ENCODE measurements at places on chromosomes 6 and 20.

- DNase-seq = no peak
These were observed 195.6 kb upstream of the RIN2 start for GRCh38 chr20:19562426-19562825.

DNA sequence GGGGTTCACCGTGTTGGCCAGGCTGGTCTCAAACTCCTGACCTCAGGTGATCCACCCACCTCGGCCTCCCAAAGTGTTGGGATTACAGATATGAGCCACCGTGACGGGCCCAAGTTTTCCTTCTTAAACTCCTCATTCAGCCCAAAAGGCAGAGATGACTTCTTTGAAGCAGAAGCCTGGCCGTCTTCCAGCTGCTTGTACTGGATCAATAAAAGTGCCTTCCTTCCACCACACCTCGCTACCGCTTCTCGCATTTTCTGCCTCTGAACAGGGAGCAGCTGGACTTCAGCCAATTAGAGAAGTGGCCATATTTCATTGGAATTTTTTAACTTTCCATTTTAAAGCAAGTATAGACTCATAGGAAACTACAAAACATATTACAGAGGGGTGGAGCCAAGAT lies 241.1 kb downstream of the PREX1 start:
- DNase-seq = no peak

DNA sequence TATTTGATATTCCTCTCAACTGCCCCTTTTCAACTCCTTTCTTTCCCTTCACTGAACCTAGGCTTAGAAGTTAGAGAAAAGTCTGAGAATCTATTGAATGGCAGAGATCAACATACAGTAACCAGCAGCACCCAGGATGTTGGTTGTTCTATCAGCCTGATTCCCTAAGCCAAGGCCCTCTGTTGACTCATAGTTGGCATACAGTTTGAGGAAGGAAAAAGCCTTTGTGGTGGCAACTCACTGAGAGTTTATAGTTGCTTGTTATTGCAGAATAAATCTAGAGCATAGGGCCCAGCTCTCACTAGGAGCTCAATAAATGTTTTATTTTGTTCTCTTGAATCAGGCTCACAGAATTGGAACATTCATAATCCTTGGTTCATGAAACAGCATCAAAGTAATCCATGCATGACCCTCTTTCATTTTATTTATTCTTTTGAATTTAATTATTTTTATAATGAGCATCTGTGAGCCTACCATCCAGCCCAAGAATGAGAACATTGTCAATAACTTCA lies 119.1 kb upstream of the ADGRF1 start:
- no peak for DNase-seq

DNA sequence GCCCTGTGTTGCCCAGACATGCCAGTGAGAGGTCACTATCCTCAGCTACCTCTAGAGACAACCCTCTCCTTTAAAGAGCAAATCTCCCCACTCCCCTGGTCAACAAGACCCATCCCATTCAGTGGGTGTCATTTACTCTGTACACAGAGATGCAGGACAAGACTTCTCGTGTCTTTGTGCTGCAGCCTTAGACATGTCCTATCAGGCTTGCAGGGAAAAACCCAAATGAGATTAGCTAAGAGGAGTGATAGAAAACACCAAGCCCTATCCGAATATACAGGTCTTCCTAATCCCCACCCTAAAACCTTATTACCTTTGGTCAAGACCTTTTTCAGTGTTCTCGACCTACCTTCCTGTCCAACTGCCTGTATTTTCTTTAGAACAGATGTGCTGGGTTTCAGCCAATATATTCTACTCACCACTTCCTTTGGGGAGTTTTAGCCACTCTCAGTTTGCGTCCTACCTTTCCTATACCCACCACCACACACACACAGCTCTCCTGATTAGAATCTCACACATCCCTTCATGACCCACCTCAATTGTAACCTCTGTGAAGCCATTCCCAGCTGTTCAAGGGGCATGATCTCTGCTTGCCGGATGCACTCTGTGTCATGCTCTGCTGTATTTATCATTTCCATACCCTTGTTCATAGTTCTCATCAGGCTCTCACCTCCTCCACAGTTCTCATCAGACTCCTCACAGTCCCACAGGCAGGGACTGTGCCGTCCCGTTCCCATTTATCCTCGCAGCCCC lies 39.7 kb downstream of the TRAM2 start:
- no peak for DNase-seq

DNA sequence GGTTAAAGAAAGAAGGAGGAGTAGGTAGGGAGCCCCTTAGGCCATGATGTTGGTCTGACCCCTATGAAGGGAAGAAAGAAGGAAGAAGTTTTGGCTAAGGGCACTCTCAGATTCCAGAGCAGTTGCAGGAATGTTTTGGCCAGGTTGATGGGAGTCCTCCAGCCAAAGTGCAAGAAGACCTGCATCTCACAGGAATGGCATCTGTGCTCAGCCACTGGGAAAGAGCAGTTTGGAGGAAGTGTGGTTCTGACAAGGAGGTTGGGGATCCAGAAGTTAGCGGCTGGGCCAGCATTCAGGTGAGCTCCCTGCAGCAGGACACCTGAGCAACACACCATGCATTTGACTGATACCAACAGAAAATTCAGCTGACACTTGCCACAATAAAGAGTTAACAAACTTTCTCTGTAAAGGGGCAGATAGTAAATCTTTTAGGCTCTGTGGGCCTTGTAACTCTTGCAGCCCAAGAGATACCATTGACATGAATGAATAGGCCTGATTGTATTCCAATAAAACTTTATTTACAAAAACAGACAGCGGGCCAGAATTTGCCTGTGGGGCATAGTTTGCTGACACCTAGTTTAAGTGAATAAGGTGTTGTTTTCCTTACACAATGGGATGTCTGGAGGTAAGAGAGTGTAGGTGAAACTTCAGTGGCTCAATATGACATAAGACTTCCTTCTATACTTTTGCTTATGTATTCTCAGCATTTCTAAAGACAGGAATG lies 71.0 kb downstream of the EDN1 start:
- DNase-seq = no peak

Measured in right forelimb (tissue), 1 donor.